ENCODE measurements at places on chromosomes 1 and 21. TPM values are rescaled to one million over a fixed set of nuclear protein-coding genes. Genes with fewer than 3 reads are reported as not detected.

DNA sequence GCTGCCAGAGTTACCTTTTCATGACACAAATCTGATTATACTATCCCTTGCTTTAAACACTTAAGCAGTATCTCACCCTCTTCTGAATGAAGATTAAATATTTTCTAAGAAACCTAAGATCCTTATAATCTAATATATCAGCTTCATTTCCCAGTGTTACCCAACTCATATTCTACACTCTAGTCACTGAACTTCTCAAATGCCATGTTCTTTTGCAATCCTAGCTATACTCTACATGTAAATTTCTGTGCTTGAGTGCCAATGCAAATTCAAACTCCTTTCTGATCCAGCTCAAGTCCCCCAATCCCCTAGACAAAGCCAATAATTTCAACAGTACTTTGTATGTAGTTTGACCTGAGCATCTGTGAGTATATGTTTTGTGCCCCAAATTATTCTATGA lies 293.9 kb downstream of the SDCCAG8 start:
- no peak for DNase-seq

GRCh38 chr1:211551638-211552460 lies 27.1 kb downstream of the SLC30A1 start:
- peak; percentile 82 for DNase-seq

MMP23B gene
- polyA plus RNA-seq, result 10.7 TPM

TNFSF18 gene
- polyA plus RNA-seq, result 0.18 TPM
